ENCODE measurements at places on chromosomes 12 and 14.
A peak's percentile ranks its signal among the peaks of the same experiment; 100 is the strongest.

GRCh38 chr12:58621126-58621525 is 299.2 kb downstream of the LRIG3 start:
- no peak for DNase-seq

DNA sequence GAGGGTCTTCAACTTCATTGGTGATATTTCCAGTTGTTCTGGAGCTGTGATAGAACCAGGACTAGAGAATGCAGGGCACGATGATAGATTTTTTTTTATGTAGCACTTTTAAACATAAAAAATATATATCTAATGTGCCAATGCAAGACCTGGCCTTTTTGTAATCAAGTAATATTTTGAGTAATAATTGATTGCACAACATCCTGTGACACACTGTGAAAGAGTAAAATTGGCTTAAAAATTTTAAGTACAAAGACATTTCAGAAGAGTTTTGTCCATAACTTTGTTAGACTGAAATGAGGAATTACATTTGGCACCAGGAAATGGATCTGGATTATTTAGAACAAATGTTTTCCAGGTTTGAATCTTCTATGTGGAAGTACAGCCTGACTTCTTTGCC is 22.1 kb downstream of the PRKCH start:
- DNase-seq, result peak; percentile 30

- no peak for DNase-seq
Measured at GRCh38 chr12:54189198-54189539, 384 bp upstream of the SMUG1 start.

DNA sequence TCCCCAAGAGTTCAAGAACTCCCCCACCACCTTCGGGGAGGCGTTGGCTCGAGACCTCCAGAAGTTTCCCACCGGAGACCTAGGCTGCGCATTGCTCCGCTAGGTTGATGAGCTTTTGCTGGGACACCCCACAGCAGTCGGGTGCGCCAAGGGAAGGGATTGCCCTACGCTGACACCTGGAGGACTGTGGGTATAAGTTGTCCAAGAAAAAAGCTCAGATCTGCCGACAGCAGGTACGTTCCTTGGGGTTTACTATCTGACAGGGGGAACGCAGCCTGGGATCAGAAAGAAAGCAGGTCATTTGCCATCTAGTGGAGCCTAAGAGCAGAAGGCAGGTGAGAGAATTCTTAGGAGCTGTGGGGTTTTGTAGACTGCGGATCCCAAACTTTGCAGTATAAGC is 98.8 kb downstream of the FRMD6 start:
- peak; percentile 14 for DNase-seq

DNA sequence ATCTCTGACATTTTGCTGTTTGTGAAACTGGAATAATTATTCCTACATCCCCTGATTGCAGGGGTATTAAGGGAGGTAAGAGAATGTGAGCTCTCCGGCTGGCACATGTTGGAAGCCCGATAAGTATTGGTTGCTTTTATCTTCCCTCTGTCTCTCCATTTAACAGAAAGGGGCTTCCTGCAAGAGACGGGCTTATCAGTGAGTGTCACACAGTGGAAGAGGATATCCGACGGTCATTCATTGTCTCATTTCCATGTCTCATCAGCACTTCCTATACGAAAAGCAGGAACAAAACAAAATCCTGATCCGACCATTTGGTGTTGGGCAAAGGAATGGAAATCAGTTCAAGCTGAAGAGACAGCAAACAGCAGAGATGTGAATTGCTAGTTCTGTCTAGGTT is 10.7 kb downstream of the DYRK4 start:
- peak; percentile 32 for DNase-seq

DNA sequence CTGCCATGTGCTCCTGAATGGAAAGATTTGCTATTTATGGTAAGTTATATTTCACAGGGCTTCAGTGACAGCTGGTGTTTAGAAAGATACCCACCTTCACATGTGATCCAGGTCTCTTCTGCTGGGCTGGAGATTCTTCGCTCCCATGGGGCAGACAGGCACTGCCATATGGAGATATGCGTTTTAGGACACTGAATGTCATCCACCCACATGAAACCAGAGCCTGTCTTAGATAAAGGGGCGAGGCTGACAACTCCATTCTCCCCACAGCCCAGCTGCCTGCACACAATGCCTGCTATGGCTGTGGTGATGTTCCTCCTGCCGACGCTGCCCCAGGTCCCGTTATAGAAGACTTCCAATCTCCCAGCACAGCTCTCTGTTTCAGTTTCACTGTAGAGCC is 69.4 kb downstream of the ACSM4 start:
- peak; percentile 27 for DNase-seq

GRCh38 chr12:116058574-116058973 is 218.9 kb downstream of the MED13L start:
- no peak for DNase-seq

GRCh38 chr14:99820702-99821331 is 27.6 kb downstream of the EML1 start:
- DNase-seq, result no peak

- no peak for DNase-seq
Measured at GRCh38 chr14:56154321-56154720, 36.1 kb downstream of the PELI2 start.

GRCh38 chr14:22112004-22112403 is 438.4 kb upstream of the OR4E1 start:
- peak; percentile 68 for DNase-seq

GRCh38 chr12:54005853-54006558 is 2.8 kb upstream of the HOXC8 start:
- DNase-seq, result peak; percentile 91

DNA sequence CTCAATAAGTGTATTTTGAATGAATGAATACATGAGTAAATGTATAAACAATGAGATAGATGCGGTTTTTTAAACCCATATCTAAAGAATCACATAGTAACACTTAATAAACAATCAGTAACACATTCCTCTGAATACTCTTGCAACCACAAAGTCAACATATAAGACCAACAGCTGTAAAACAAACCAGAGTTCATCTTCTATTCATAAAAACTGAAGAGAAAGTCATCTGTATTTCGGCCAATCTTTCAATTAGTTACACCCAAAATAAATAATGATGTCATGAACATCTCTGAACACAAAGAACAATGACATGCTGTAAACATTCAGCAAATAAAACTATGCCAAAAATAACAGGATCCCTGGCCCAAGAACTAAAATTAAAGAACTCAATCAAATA is 47.2 kb downstream of the ARMH4 start:
- no peak for DNase-seq

- peak; percentile 17 for DNase-seq
Measured at GRCh38 chr12:111846016-111846415, 4.0 kb downstream of the MAPKAPK5 start.

DNA sequence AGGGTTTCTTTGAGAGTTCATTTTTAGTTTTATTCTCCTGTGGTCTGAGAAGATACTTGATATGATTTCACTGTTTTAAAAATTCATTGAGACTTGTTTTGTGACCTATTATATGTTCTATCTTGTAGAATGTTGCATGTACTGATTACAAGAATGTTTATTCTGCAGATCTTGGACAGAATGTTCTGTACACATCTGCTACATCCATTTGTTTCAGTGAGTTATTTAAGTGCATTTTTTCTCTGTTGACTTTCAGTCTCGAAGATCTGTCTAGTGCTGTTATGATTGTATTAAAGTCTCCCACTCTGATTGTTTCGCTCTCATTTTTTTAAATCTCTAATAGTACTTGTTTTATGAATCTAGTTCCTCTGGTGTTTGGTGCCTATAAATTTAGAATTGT is 1319.8 kb downstream of the TMEM121 start:
- peak; percentile 27 for DNase-seq

- DNase-seq, result peak; percentile 98
Measured at GRCh38 chr14:23112359-23113178, 6.5 kb downstream of the CEBPE start.

- DNase-seq, result no peak
Measured at GRCh38 chr12:98137278-98137677, 378.1 kb upstream of the TMPO start.

DNA sequence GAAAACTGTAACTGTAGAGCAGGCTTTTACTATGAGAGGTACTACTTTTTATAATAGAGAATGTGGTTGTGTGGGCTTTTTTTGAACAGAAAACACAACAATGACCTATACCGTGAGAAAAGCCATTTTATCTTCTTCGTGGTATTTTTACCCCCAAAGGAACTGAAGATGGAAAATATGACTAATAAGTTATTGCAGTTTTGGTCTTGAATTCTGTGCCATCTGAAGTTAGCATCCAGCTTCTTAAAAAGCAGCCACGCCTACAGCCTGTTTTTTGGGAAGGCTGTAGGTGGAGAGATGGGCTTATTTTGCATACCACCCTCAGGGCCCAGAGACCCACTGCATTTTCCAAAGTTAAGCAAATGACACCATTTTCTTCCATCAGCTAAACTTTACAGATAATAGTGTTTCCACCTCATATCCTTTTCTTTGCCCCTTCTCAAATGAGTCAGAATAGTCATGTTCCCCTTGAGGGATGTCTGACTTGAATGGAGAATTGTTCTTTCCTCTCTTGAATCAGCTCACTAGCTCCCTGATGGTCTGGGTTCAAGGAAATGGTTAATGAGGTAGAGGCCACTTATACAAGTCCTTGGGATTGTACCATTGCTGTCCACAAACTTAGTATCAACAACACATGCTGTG is 53.0 kb downstream of the TBC1D30 start:
- no peak for DNase-seq

DNA sequence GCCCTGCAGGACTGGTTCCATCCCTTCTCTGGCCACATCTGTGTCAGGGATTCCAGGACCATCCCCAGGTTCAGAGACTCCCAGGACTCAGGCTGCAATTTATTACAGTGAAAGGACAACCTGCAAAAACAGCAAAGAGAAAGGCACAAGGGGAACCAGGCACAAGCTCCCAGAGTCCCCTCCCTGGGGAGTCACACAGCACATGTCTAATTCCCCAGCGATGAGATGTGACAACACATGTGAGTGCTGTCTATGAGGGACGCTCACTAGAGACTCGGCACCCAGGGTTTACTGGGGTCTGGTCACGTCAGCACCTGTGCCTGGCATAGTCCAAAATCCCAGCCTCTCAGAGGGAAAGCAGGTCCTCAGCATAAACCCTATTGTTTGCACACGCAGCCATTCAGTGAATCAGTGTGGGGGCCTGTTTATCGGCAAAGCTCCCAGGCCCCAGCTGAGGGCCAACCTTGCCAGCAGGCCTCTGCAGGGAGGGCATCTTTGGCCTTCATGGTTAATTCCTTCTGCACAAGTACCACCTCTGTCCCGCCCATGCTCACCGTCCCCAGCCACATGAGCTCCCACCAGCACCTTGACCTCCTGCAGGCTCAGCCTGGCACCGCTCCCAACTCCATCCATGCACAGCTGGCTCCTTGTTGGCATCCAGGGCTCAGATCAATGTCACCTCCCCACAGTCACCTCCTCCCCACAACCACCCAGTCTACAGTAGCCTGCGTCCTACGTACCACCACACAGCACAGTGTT is 198.9 kb upstream of the SFSWAP start:
- no peak for DNase-seq

- no peak for DNase-seq
Measured at GRCh38 chr14:72744416-72745120, 149.3 kb downstream of the DPF3 start.

DNA sequence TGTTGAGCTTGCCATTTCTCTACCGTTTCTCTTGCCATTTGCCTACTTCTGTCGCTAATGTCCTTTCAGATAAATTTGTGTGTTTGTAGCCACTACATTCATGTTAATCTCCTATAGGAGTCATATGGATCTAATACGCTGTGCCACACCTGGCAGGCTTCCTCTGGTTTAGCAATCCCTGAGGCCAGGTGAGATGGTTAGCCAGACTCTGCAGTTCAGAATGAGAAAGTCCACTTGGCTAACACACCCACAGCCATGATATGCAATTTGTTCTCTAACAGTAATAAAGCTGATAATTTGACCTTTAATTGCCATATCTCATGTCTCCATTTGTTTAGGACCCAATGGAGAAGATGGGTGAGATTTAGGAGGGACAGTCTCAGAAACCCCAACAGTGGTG is 1261.6 kb upstream of the TMEM132C start:
- no peak for DNase-seq

- no peak for DNase-seq
Measured at GRCh38 chr12:18953505-18953904, 176.0 kb upstream of the PLEKHA5 start.

GRCh38 chr14:66361013-66361412 is 125.2 kb upstream of the CCDC196 start:
- no peak for DNase-seq

DNA sequence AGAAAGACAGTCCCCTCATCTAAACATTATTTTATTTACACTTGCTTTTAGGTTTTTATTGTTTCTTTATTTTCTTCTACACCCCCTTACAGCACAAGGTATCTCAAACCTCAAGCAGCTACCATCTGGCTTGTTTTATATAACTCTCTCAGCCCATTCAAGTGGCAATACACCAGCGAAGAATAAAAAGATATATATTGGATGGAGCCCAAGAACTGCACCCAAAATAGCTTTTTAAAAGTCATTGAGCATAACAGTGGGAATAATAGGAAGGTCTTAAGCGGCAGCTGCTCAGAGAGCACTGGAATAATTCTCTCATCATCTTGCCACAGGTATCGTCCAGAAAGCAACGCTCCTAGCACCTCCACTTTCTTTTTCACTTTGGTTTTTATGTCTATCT is 322.5 kb downstream of the SYT1 start:
- no peak for DNase-seq

GRCh38 chr14:89085231-89085731 is 260.8 kb downstream of the TTC8 start:
- DNase-seq, result no peak

GRCh38 chr12:128933039-128933438 is 79.8 kb downstream of the GLT1D1 start:
- no peak for DNase-seq

- no peak for DNase-seq
Measured at GRCh38 chr12:125684968-125685790, 619.9 kb downstream of the AACS start.

- DNase-seq, result no peak
Measured at GRCh38 chr12:107590814-107591375, 94.7 kb upstream of the PWP1 start.

GRCh38 chr12:3965046-3965445 is 91.8 kb upstream of the PARP11 start:
- DNase-seq, result no peak

- no peak for DNase-seq
Measured at GRCh38 chr12:93921521-93921920, 226.9 kb upstream of the PLXNC1 start.

GRCh38 chr14:53938136-53938837 is 18.3 kb downstream of the BMP4 start:
- DNase-seq, result no peak

GRCh38 chr12:11962860-11963259 is 107.9 kb upstream of the BCL2L14 start:
- DNase-seq, result peak; percentile 15

DNA sequence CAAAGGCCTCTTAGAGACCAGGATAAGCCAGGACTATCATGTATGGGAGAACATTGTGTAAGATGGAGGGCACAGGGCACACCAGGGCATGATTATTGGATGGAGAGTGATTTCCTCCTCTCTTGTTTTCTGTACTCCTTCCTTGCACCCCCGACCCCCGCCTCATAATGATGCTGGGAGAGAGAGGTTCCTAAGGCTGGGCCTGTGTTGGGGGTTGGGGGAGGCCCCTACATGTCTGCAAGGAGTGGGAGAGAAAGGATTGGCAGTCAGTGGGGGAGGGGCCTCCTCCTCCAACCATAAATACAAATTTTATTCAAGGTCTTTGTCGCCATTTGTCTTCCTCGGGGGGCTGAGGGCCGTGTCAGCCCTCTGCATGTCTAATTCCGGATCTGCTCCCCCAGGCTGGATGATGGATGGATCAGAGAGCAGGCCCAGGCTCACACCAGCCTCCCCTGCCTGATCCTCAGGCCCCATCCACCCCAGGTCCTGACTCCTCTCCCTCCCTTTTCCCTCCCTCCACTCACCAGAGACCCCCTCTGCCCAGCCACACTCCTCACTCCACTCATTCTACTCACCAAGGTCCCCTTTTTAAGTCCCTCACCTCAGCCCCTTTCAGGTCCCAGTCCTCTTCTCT is 2.0 kb upstream of the C1QL4 start:
- DNase-seq, result no peak

Data from hematopoietic multipotent progenitor cell treated with erythropoietin and hydrocortisone succinate and interleukin-3 and kit ligand, for 6 days (in vitro differentiated cells).